ENCODE measurements at places on chromosomes 1 and 21.

GRCh38 chr1:10007169-10007568 is 10.1 kb downstream of the RBP7 start:
- DNase-seq, result no peak

GRCh38 chr1:114428083-114428754 is 82.8 kb downstream of the TRIM33 start:
- DNase-seq, result no peak

DNA sequence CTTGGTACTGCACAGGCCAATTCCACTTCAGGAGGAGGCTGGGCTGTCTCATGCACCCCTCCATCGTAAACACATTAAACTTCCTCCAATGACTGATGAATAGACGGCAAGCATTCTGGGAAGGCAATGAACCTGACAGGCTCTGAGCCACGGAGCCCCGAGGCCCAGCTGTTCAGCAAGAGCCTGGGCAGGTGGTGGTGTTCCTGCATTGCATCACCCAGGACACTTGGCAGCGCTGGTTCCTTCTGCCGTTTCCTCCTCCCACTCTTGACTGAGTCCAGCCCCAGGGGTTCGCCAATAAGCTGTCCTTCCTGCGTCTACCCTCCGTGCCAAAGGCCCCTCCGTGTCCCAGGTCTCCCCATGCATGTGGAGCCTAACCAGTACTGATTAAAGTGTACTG is 109.8 kb downstream of the JAK1 start:
- DNase-seq, result no peak

DNA sequence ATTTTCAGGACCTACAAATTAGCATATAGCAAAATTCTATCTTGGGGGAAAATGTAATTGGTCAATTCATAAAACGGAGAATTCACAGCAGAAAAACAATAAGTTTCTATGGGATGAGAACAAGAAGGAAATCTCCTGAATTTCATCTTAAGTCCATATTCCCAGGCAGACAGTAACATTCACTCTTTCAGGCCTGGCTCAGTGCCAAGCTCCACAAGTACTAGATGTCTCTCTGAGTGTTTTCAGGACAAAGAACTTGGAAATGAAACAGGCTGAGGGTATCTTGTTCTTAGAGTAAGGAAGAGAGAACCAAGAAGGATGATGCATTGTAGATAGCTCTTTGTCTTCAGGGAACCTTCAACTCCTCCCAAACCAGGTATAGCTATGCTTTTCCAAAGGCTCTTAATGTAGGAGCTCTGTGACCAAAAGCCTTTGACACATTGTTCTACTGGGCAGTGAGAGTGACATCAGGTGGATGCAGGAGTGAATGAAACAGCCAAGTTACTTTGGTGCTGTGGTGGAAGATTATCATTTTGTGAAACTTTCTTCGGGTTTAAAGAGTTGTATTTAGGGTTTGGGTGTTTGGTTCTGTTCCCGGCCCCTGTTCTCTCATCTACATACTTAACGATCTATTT is 298.3 kb downstream of the GPATCH2 start:
- no peak for DNase-seq

GRCh38 chr1:183824291-183824690 is 19.4 kb downstream of the RGL1 start:
- DNase-seq, result no peak

DNA sequence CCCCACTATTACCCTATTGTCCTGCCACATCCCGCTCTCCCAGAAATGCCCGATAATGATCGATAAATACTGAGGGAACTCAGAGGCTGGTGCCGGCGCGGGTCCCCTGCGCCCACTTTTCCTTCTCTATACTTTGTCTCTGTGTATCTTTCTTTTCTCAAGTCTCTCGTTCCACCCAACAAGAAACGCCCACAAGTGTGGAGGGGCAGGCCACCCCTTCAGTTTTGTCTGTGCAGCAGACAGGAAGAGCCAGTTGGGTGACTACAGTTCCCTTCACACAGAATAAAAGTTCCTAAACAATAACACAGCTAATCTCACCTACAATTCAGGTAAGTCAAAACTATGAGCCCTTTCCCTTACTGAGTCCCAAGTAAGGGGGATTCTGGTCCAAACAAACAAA is 423.7 kb downstream of the SMYD3 start:
- DNase-seq, result no peak

DNA sequence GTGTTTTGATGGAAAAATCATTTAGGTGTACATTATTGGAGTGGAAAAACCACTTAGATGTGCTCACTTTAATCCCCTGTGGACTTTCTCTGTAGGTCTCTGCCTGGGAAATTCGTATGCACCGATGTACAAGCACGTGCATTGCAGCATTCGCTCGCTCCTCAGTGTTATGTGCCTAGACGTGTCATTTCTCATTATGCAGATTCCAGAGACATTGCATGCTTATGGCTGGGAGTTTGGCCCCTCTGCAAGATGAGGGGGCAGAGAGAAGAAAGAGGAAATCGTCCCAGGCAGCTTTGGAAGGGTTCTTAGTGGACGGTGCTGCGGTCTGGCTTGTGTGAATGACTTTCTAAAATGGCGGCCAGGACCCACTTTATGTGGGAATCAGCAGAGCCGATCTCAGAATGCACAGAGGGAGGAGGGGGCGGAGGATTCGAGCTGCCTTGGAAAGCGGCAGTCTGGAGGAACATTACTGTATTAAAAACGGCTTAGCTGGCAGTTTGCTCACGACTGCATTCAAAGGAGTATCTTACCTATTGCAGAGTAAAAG is 2.3 kb downstream of the SPEN start:
- DNase-seq, result no peak

- DNase-seq, result no peak
Measured at GRCh38 chr21:22363504-22363903, 1365.3 kb downstream of the NCAM2 start.

- no peak for DNase-seq
Measured at GRCh38 chr1:33572387-33572786, 99.9 kb downstream of the ZSCAN20 start.

DNA sequence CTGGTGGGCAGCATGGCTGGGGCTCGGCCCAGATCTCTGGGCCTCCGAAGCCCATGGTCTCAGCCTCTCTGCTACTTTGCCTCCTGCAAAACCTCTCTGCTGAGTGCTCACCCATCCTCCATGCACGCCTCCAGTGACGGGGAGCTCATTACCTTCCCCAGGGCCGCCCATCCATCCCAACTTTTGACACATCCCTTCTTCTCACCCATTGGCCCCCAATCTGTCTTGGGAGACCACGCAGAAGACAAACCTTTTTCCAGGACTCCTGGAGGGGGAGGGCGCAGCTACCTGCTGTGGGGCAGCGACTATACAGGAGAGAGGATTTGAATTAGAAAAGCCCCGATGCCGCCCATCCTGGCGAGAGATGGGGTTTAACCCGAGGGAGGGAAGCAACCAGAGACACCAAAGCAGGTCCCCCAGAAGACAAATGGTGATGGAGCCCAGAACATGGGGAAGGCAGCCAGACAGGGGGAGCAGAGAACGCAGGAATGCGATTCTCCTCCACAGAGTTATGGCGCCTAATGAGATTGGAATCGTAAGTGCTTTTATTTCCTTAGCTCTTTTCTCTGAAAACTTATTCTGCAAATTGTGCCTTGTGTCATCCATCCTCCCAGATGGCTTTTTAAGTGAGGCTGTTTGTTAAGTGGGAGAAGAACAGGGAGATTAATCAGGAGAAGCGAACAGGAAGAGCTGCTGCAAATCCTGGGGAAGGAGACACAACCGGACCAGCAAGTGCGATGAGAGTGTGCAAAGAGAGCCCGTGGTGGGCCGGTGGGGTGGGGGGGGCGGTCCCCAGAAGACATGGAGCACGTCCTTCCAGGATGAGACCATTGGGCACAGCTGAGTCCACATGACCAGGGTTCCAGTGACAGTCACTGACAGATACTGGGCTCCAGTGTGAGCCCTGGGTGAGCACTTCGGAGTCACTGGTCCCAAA is 623.5 kb downstream of the MATN1 start:
- no peak for DNase-seq

DNA sequence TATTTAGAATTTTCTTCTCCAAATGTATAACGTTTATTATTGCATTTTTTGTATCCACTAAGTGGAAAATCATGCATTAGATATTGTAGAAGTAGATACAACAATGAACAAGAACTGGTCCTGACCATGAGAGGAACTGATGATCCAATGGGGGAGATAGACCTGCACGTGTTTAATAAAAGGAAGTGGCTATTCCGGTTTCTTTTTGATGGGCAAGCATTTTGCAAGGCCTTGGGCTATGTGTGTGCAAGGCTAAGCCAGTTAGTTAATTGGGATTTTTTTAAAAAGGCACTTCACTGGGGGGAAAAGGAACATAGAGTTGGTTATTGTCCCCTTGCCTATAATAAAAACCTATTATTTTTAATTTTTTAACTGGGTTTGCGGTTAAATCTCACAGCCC is 961 bp upstream of the VCAM1 start:
- DNase-seq, result no peak

DNA sequence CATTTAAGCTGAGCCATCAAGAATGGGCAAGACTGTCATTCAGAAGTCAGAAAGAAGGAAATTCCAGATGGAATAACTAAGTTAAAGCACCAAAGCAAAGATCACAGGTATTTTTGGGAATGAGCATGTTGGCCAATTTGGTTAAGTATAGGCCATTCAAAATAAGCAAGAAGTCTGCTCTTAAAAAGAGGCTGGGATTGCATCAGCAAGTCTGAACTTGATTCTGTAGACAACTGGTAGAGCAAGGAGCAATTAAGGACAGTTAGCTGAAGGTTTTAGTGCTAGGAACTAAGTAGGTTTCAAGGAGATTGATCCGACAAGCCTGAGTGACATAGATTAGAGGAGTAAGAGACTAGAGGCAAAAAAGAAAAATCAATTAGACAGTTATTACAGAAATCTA is 8.4 kb downstream of the ANKRD45 start:
- DNase-seq, result no peak

- DNase-seq, result no peak
Measured at GRCh38 chr1:74341702-74342339, 106.6 kb downstream of the TNNI3K start.

- no peak for DNase-seq
Measured at GRCh38 chr1:1291023-1291528, 10.8 kb downstream of the SCNN1D start.

GRCh38 chr1:53549781-53550180 is 90.6 kb downstream of the DMRTB1 start:
- DNase-seq, result no peak

- DNase-seq, result no peak
Measured at GRCh38 chr1:216682752-216683151, 40.5 kb downstream of the ESRRG start.

GRCh38 chr1:27544834-27545233 is 54.9 kb upstream of the WASF2 start:
- no peak for DNase-seq

DNA sequence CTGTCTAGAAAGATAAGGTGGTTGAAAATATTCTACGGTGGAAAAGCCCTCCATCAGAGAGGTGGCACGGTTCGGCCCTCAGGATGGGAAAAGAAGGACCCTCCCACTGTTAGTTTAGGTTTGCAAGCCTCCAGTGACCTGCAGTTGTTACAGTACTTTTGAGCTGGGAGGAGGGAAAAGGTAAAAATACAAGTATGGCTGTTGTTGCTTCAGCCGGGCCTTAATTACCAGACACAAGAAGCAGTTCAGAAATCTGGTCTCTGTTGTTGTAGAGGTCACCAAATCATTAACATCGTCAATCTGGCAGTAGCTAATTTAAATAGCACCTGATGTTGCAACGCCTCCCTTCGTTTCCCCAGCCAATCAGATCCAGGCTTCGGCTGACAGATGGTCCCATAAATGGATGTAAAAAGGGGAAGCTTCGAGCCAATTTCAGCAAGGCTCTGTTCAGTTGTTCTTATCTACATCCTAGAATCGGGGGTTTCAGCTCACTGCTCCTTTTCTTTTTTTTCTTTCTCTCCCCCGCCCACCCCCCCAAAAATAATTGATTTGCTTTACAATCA is at the start of gene ELAVL4:
ELAVL4 (plus strand) TSS at position 424 of the 563 bp plus-strand sequence. CDS start 270 bp downstream, outside the sequence.
- DNase-seq, result no peak

GRCh38 chr1:8816831-8817411 is 519 bp downstream of the RERE start:
- no peak for DNase-seq

- DNase-seq, result no peak
Measured at GRCh38 chr1:89671775-89672488, 39.0 kb downstream of the LRRC8C start.

DNA sequence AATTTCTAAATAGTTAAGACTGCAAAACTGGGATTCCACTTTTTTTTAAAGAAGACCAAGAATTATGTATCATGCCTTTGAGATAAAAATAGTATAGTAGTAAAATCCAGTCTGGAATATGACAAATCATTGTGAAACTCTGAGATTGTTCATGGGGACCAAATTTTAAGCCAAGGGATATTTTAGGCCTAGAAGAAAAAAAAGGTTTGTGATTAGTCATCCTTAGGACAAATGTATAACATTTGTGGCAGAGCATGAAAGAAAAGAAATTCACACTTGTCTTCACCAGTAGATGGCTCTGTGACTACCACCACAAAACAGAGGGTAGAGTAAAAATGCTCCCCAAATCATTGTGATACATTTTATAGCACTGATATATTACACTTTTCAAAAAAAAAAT is 226.1 kb downstream of the KCTD3 start:
- DNase-seq, result peak; percentile 42

GRCh38 chr1:224223819-224224714 is 41.0 kb downstream of the DEGS1 start:
- peak; percentile 59 for DNase-seq

GRCh38 chr1:203283597-203283996 is 21.7 kb upstream of the BTG2 start:
- DNase-seq, result no peak

GRCh38 chr1:185917646-185918045 is 183.5 kb downstream of the HMCN1 start:
- no peak for DNase-seq

DNA sequence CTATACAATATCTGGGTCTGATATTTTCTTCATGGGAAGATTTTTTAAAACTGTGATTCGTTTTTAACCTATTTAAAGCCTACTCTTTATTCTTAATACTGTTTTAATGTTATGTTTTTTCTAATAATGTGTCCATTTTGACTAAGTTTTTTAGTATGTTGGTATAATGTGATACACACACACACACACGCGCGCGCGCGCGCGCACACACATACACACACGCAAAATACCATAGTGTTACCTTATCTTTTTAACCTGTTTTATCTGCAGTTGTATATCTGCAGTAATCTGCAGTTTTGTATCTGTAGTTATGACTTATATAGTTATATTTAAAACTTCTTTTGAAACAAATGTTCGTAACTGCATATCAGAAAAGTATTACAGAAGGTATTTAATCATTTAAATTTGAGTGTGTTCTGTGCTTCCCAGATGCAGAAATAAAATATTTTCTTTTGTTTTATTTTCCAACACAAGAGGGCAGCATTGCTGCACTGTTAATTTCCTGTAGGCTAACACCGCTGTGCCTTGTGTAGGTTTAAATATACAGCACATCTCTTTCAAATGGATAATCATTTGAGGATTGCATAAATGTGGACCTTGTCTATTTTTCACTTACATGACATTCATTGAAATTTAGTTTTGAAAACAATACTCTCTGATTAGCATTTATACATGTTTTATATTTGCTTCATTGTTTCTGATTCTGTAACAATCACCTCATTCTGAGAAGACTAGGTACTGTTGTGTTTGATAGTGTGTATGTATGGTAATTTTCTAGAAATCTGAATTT is 166.1 kb downstream of the PDE4B start:
- peak; percentile 11 for DNase-seq

Data from AG09319 (cell line).